Thymus (tissue), 14 donors: ENCODE measurements at places on chromosomes 4 and X.

DNA sequence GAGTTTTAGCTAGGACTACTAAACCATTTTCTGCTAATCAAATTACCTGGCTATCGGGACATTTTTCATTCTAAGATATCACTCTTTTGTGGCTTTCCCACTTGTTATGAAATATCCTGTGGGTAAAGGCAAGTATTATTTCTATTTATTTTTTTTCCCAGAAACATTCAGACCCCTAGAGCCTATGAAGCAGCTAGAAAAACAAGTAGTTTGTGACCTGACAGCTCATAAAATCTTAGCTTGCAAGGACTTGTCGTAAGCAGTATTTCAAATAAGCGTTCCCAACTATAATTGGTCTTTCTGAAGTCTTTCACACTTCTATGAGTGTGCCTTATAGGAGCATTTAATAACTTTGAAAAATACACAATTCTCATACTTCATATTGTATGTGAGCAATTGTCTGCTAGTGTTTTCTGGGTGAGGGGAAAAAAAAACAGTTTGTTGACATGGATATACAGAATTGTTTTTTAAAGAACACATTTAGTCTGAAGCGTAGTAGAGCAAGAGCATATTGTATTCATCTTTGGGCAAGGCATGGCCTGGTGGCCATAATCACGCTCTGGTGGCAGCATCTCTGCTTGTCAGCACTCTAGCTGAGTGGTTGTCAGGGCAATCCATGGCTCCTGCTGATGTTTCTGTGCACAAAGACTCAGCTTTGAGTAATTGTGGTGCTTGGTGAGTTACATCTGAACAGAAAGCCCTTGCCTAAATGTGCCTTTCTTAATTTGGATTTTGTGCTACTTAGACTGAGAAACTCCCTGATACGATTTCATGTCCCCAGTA is 2.6 kb downstream of the MCUB start:
- no peak for DNase-seq

DNA sequence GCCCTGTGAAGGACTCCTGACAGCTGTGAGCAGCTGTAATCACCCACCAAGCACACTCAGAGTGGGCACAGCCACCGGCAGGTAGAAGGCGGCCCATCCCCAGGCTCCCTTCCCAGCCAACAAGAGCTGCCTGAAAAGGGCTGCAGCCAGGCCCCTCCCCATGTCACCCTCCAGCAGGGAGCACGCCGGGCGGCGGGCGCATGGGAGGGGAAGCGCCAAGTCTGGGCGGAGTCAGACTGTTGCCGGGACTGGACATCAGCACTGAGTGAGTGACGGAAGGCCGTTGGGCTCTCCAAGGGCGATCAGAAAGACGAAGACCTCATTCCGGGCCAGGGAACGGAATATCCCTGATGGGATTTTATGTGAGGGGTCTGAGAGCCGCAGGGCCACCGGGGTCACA is 82.1 kb downstream of the PPP2R2C start:
- no peak for DNase-seq

DNA sequence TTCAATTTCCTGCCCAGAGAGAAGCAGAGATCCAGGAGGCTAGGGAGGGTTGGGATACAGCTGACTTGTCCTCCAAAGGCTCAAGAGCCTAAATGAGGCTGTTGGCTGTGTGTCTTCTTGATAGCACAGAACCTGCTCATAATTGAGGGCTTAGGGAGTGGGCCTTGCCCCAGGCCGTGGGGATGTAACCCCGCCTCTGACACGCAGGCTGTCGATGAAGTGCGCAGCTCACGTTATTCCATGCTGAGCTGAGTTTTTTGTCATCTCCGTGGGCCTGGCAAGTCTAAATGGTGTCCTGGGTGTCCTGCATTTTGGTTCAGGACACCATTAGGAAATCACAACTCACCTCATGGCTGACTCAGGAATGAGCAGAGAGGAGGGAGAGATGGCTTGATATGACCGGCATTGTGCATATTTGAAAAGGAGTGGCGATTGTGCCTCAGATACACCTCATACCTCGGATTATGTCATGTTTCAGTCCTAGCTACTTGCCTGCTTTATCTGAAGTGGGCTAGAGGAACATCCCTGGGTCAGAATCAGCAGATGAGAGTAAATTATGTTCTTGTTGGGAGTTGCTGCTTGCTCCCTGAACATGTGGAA is 43.7 kb downstream of the FHDC1 start:
- DNase-seq = no peak

GRCh38 chr4:168174308-168174707 is 82.0 kb downstream of the ANXA10 start:
- DNase-seq = no peak

DNA sequence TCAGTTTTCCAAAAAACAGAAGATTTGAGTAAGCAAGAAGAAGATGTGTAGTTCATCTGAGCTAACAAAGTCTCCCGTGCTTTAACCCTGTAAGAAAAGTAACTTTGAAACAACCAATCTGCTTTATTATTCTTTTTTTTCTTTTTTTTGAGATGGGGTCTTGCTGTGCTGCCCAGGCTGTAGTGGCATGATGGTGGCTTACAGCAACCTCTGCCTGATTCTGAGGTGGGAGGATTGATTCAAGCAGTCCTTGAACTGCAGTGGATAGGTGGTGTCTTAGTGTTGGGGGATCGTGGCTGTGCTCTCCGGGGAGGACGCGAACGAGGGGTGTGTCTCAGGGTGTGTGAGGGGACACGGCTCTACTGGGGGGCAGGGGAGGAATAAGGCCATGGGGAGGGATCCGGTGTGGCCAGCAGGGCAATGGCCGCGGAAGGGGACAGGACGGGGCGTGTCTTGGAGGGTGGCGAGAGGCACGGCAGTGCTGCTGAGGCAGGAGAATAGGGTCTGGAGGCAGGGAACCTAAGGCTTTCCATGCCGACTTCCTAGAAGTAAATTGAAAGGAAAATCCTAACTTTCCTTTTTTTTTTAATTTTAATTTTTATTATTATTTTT is 2.4 kb downstream of the ARSD start:
- no peak for DNase-seq

- no peak for DNase-seq
Measured at GRCh38 chr4:56976283-56976836, 1.0 kb downstream of the NOA1 start.

- no peak for DNase-seq
Measured at GRCh38 chr4:173415885-173416653, 17.2 kb upstream of the SCRG1 start.

- no peak for DNase-seq
Measured at GRCh38 chr4:86670756-86671155, 76.6 kb downstream of the PTPN13 start.

DNA sequence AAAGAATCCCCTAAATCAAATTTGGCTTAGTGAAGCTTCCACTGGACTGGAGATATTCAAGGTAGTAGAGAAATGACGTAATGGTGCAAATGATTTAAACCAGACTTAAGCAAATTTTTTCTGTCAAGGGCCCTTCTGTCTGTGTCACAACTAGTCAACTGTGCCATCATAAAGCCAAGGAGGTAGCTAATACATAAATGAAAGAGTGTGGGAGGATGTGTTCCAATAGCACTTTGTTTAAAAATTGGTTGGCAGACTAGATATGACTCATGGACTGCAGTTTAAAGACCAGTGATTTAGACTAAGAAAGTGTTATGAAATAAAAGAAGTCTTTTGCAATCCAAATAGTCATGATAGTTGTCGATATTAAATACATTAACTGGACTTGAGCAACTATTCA is 24.3 kb upstream of the TEX13C start:
- no peak for DNase-seq
